ENCODE measurements at places on chromosomes 4 and X.

- DNase-seq: peak; percentile 95
Observed at GRCh38 chr4:40731792-40732245, 17.9 kb upstream of the NSUN7 start.

DNA sequence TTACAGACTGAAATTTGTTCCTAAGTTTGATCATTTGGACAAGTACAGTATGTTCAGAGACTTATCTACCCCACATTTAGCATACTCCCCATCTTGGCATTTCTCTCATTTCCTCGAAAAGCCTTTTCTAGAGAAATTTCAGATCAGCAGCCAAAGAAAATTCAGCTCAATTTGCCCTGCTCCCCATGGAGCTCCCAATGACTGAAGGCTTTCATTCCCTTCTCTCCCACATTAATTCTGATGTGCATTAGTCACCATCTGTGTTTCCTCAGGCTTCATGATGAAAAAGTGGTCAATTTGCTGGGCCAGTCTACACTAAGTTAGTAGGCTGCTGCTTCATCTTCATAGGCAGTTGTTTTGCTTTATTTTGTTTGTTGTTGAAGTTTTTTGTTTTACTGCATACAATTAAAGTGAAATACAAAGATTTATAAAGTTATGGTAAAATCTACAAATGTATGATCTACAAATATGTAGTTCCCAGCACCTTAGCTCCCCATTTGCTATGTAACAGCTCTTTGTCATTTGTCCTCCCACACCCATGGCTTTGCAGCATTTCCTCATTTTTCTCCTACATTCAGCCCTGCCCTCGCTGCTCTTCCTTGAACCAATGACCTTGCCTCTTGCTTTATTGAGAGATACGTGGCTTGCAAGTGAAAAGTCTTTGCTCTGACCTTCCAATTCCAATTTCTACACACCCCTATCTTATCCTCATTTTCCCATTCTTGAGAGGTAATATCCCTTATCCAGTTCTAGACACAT lies 193.9 kb downstream of the ANAPC10 start:
- no peak for DNase-seq

GRCh38 chr4:183797445-183798300 lies 107.4 kb upstream of the STOX2 start:
- peak; percentile 6 for DNase-seq

GRCh38 chr4:10998846-10999245 lies 314.3 kb upstream of the CLNK start:
- DNase-seq: no peak

GRCh38 chr4:37160653-37161052 lies 83.9 kb upstream of the NWD2 start:
- no peak for DNase-seq

DNA sequence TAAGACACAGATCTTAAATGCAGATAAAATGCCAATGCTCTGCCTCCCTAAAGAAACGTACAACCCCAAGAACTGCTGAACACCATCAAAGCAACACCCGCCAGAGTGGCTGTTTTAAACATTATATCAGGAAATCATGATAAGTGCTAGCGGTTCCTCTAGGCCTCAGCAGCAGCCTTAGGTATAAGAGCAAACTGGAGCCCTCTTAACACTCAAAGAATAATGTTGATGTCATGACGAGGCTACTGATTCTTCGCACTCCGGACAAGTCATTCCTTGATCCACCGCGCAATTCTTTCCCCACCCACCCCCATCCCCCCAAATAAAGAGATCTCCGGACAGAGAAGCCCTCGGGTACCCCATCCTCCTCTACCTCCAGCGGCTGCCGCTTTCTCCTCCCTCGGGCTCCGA lies 507 bp downstream of the LIN54 start:
- peak; percentile 36 for DNase-seq

DNA sequence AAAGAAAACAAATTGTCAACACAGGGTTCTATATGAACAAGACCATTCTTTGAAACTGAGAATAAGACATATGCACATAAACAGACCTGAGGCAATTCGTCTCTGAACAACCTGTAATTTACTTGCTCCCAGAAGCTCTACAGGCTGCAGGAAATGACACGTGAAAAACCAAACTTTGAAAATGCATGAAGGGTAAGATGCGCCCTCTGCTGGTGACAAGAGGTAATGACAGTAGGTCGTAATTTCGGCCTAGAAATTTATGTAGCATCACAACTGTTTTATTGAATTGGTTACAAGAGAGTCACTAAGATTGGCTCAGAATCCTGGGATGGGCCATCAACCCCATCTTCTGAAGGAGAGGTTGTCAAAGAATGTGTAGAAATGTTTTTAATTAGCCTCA lies 276.5 kb downstream of the PPP4R3C start:
- DNase-seq: peak; percentile 0

DNA sequence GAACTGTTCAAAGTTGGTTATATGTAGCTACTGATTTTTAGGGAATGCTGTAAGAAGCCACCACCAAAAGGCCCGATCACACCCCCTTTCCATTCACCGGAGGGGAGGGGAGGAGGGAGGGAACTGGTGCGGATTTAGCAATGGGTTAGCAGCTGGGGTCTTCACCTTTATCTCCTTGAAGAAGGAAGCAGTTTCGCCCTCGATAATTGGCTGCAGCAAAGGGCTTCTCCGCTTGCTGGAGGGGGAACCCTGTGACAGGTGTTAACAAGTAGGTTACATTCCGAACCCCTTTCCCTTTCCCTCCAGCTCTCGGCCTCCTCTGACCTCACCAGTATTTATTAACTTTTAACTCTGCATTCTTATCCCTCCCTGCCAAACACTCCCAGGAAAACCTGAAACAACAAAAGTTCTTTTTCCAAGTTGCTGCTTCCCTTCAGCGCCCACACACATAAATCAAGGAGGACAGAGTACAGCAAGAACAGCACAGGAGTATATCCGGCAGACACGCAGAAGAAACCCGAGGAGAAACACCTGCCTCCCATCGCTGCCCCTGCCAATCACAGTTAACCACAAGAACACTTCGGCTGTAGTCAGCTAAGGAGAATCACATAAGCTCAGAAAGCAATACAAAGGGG lies 39.8 kb upstream of the NAP1L5 start:
- no peak for DNase-seq

- DNase-seq: no peak
Observed at GRCh38 chr4:1369091-1369450, 22.1 kb downstream of the UVSSA start.

- DNase-seq: no peak
Observed at GRCh38 chrX:145393702-145394235, 146.5 kb downstream of the SPANXN1 start.

Measured in CD14-positive monocyte (primary cell).